ENCODE measurements at places on chromosomes 5 and 9. TPM values are rescaled to one million over a fixed set of nuclear protein-coding genes. Genes with fewer than 3 reads are reported as not detected.

DNA sequence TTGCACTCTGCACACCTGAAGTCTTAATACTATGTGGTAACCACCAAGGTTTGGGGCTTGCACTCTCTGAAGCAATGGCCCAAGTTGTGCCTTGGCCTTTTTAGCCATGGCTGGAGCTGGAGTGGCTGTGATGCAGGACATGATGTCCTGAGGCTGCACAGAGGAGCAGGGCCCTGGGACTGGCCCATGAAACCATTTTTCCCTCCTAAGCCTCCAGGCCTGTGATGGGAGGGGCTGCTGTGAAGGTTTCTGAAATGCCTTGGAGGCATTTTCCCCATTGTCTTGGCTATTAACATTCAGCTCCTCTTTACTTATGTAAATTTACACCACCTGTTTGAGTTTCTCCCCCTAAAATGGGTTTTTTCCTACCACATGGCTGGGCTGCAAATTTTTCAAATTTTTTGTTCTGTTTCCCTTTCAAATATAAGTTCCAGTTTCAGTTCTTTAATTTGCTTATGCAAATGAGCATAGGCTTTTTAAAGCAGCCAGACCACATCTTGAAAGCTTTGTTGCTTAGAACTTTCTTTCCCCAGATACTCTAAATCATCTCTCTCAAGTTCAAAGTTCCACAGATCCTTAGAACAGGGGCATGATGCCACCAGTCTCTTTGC is 237.4 kb upstream of the DMAC1 start:
- DNase-seq: no peak

DNA sequence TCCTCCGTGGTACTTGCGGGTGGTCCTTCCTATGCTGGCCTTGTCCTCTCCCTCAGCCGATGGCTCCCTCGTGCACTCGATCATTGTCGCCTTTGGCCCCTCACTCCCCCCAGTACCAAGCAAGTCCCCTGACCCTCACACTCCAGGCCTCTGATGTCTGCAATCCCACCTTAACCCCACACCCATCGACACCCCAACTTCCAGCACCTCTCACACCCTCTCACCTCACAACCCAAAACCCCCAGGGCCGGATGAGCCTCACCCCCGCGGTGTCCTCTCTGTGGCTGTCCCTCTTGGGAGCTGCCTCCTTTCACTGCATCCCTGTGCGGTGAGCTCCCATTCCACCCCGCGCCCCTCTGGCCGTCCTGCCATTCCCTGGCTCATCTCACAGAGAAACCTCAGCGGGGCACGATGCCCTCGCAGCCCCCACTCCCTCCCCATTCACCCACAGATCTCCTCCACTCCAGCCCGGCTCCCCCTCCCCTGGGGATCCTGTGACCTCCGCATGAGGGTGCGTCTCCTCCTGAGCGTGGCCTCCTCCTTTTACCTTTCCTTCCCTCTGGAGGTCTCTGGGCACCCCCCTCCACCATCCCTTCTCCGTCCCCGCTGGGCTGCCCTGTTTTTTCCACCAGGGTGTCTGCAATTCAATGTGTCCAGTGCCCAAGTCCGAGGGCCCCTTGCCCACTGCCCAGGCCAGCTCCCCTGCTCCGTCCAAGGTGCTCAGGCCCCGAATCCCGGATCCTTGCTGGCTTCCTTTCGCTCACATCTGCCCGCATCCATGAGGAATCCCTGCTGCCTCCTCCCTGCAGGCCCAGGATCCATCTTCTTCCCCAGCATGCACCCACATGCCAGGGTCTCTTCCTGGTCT is 15.8 kb upstream of the RNU6ATAC start:
- DNase-seq: no peak

DNA sequence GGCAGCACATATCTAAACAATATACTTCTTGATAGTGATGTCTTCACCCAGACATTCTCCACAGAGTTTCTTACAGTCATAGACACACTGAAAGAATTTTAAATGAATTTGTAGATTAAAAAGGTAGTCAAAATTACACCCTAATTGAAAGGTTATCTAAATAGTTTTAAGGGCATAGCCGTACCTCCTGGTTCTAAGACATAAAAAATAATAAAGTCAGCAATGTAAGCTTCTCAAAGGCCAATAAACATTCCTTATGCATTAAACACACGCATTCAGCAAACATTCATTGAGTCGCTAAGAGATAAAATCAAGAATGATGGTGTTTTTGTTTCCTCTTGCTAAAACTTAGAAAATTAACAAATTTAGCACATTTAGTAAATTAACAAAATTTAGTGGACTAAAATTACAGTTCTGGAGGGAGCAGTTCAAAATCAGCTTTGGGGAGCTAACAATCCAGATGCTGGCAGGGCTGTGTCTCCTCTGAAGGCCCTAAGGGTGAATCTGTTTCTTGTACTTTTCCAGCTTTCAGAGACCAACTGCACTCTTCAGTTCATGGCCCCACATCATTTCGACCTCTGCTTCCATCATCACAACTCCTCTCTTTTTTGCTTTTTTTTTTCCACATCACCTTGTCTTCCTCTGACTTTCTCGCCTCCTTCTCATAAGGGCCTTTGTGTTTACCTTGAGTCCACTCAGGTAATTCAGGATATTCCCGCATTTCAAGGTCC is 516.5 kb downstream of the DNAH5 start:
- no peak for DNase-seq

- no peak for DNase-seq
These were observed 210.8 kb downstream of the FAM170A start for GRCh38 chr5:119840175-119840574.

The GOLM1 gene
- 45.9 TPM for total RNA-seq

The TMC1 gene
- total RNA-seq: 0.28 TPM

The OR4F3 gene
- total RNA-seq: not detected

Measured in thymus (tissue), 14 donors.